ENCODE measurements at places on chromosomes 3 and 15. TPM values are rescaled to one million over a fixed set of nuclear protein-coding genes. Genes with fewer than 3 reads are reported as not detected.

The ISL2 gene
- total RNA-seq = 3.8 TPM

The RTP3 gene
- total RNA-seq = not detected

The SLC24A5 gene
- not detected for total RNA-seq

The CCR9 gene
- total RNA-seq = not detected

The GPR149 gene
- not detected for total RNA-seq

The LRRIQ4 gene
- total RNA-seq = 0.15 TPM

GRCh38 chr15:76209942-76210341, 101.3 kb downstream of the ETFA start:
- no peak for DNase-seq

DNA sequence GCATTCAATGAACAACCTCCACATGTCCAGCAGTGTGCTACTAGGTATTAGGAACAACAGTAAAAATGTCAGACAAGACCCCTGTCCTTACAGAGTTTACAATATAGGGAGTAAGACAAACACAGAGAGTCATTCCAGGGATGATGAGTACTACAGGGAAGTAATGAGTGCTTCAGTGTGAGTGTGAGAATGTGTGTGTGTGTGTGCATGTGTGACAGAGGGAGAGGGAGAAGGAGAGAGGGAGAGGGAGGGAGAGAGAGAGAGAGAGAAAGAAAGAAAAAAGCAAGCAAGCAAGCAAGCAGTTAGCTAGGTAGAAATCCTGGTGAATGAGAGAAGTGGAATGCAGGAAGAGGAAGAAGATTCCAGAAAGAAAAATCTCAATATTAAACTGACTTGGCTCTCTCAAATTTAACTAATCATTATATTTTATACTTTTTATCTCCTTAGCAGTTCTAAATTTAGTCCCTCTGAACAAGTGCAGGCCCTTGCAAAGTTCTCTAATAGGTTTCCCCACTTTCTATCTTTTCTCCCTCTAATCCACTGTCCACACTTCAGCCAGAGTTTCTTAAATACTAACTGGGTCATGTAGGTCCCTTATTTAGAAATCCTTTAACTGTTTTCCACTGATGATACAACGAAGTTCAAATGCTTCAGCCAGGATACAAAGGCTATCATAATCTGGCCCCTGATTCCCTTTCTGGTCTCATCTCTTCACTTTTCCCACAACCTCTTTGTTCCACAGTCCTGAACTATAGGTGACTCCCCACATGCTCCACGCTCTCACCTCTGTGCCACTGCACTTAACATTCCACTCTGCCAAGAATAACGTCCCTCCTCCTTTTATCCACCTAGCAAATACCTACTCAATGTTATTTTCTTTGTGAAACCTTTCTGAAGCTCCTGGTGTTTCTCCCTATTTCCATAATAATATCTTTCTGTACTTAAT, 10.3 kb downstream of the DCBLD2 start:
- no peak for DNase-seq

- DNase-seq = no peak
Measured at GRCh38 chr3:28117598-28117997, 123.8 kb upstream of the CMC1 start.

GRCh38 chr3:27022096-27022761, 347.0 kb downstream of the NEK10 start:
- DNase-seq = no peak

DNA sequence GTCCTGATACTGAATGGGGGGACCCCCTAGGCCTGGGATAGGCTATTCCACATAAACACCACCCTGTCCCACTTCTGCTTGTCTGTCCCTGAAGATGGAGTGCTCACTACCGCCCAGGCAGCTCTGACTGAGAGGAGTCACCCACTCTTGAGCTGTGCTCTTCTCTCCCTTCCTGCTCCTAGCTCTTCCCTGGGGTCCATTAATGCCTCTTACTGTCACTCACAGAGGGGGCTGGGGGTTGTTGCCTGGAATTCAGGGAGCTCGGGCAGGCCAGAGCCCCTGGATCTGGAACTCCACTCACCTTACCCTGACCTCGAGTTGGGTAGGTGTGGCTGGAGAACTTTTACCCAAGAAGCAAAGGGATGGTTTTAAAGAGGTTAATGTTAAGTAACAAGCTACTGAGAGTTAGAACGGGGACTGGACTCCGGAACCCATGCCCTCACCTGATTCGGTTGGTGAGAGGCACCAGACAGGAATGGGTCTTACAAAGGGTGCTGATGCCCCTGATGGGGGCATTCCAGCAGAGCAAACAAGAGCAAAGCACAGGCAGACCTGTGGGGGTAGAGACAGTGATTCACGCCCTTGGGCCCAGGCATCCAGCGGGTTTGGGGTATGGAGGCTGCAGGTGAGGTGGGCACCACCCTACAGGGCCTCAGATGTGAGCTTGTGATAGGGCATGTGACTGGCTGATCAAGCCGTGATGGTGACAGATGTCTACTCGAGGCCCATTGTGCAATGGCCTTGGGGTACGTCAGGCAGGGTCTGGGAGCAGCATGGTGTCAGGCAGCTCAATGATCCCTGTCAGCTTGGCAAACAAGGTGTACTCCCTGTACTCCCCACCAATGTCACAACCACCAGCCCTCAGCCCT, 5.4 kb downstream of the NBEAL2 start:
- DNase-seq = no peak

- DNase-seq = no peak
Measured at GRCh38 chr3:123137001-123137400, 64.7 kb upstream of the SEC22A start.

GRCh38 chr15:75533945-75534344, 45.2 kb downstream of the PTPN9 start:
- DNase-seq = no peak

DNA sequence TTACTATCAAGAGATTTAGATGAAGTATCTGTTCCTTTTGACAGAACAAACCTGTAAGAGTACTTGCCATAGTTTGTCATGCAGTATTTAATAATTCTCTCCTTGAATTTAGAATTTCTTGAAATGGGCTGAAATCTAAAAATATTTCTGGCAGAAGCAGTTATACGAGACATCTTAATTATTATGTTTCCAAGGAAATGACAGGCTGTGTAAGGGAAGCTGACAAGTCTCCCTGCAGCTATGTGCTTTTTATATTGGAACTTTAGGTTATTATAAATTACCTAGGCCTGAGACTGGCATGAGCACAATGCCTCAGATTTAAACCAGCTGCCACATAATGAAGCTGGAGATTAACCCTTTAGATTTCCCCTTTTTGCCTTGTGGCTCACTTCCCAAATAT, 365.0 kb upstream of the EPHA6 start:
- DNase-seq = no peak

- DNase-seq = no peak
Measured at GRCh38 chr15:63818191-63818590, 15.6 kb downstream of the HERC1 start.

GRCh38 chr15:74884428-74885223, 5.2 kb upstream of the MPI start:
- no peak for DNase-seq

- DNase-seq = no peak
Measured at GRCh38 chr3:52036222-52036694, 20.1 kb downstream of the DUSP7 start.

- DNase-seq = no peak
Measured at GRCh38 chr3:177822681-177823096, 625.4 kb upstream of the TBL1XR1 start.

DNA sequence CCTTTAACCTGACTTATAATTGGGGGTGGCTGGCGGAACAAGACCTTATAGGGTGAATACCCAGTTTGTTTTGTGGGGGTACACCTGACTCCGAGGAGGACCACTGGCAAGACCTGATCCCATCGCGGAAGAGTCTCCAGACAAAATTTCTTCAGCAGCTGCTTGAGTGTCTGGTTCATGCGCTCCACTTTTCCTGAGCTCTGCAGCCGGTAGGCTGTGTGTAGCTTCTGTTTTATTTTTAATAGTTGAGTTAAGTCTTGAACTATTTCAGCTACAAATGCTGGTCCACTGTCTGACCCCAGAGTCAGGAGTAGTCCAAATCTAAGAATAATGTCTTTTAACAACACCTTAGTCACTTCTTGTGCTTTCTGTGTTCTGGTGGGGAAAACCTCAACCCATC, 21.2 kb upstream of the NOX5 start:
- DNase-seq = no peak

GRCh38 chr3:156273111-156273694, 152.8 kb downstream of the KCNAB1 start:
- no peak for DNase-seq

DNA sequence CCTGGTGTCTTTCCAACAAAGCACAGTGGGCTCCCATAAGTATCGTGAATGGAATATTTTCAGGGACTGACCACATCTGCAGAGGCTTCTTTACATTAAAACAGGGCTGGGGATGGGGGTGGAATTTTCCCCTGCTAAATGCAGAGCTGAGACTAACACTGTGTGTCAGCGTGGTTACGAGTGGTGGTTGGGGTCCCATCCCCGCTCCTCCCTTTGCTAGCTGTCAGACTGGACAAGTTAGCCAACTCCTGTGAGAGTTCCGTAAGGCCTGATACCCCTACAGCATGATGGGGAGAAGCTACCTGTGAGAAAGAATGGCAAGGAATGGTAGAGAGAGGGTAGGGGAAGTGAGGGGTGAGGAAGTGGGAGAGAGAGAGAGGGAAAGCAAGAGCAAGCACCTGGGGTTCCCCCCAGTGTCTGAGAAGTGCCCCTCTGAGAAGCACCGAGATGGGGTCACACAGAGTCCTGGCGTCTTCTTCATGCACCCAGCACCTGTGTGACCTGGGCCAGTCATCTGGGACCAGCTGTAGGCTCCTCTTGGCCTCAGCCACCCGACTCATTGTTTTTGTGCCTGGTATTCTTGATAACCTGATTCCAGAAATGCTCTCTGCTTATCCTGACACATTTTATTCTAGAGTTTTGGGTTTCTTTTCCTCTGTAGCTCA, 395.8 kb downstream of the CACNA2D3 start:
- no peak for DNase-seq

DNA sequence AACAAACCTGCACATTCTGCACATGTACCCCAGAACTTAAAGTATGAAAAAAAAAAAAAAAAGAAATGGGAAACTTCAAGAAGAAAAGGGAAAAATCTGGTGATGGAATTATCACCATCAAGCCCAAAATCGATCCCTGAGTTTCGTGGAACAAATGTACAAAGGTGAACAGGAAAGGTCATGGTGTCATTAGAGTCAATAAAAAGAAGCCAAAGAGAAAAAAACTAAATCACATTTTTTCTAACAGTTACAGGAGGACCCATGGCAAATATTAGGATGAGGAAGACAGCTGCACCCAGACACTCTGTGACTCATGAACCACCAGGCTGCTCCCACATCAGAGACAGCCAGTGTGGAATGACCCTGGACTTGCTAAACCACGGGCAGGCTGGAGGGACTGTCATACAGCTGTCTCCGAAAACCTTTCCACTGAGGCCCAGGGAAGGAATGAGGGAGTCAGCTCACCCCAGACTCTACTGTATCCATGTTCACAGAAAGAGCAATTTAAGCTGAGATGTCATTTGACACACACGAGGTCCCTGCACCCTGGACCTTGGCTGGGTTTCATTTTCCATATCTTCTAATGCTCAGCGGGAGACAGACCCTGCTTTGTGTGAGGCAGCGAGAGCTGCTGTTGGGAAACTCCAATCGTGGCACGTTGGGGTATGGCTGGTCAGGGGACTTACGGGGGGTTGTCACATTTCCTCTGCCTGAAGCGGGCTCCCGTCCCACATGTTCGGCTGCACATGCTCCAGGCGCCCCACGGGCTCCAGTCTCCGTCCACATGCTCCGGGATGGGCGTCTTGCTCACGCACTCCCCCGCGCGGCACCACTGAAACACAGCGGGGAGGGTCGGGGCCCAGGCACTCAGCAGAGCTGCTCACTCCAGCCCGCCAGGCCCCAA, 210.2 kb downstream of the ADAMTS17 start:
- no peak for DNase-seq
